ENCODE measurements at places on chromosomes 6 and 20.
A peak's percentile ranks its signal among the peaks of the same experiment; 100 is the strongest.

GRCh38 chr6:30013291-30013922 is 47.7 kb upstream of the POLR1H start:
- DNase-seq, result peak; percentile 7

- DNase-seq, result no peak
These were observed 171.1 kb downstream of the SOD2 start for GRCh38 chr6:159521962-159522361.

DNA sequence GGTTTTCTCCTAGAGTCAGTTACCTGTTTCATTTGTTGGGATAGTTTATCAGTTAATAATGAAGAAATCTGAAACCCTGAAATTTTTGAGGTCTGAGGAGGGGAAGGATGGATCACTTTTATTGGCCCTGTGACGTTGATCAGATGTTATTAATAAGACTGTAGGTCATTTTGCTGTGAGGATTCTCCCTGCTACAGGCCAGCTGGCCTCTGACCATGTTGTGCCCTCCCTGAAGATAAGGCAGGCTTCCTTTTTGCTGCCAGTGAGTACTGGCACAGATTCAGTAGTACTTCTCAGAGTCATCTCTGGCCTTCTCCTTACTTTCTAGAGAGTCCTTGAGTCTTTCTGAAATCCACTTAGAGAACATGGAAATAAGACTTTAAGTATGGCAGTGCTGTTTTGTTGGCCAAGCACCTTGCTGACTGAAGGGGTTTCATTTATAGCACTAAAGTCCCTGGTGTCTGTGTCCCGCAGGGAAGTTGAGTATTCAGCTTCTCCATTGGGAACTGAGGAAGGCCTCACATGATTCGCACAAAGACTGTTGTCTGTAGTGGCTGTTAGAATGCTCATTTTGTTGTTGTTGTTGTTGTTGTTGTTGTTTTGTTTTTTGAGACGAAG is 202.6 kb downstream of the DTNBP1 start:
- no peak for DNase-seq

DNA sequence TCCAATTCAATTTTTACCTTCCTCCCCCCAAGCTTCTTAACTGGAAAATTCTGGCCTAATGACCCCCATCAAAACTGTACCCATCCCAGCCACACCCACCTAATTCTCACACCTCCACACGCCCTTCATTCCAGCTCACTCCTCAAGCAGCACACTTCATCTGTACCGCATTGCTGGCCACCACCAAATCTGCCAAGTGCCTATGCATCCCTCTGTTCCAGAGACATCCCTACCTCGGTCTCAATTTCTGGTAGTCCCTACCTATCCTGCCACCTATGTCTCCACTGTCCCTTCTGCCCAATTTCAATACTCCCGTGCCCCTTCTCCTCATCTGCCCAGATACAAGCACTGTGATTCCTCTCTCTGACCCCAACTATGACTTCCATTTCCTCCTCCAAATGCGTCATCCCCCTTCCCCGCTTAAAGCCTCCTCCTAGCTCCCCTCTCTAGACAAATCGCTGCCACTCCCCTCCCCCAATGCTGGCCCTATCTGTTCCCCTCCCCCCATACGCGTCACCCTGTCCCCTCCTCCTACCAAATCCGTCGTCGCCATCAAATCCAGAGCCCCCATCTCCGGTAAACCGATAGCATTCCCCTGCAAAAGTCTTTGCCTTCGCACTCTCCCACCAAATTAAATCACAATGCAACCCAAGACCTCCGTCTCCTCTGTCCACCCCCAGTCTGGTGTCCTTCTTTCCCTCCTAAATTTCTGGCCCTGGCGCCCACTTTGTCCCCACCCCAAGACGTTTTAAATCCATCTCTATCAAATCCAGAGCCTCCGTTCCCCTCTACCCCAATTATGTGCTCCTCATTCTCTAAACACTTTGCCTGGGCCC is 1.2 kb downstream of the MTCH1 start:
- no peak for DNase-seq

GRCh38 chr6:106908386-106908840 is 66.1 kb downstream of the CD24 start:
- DNase-seq, result no peak

GRCh38 chr6:156760377-156760776 is 16.8 kb upstream of the ARID1B start:
- no peak for DNase-seq

DNA sequence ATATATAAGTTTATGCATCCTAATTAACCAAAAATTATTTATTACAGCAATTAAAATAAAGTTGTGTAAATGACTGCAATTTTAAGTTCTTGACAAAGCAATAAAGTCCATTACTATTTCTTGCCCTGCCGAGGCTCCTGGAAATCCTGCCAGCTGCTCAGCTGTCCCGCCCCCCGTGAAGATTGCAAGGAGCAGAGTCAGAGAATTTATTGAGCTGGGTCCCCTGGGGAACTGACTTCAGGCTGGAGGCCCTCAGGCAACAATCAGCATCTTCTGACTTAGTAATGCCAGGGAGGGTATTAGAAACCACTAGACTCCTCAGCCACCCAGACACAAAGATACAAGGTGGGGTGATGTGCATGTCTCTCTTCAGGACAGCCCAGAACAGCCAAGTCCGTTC is 92.3 kb downstream of the EDN3 start:
- DNase-seq, result no peak

DNA sequence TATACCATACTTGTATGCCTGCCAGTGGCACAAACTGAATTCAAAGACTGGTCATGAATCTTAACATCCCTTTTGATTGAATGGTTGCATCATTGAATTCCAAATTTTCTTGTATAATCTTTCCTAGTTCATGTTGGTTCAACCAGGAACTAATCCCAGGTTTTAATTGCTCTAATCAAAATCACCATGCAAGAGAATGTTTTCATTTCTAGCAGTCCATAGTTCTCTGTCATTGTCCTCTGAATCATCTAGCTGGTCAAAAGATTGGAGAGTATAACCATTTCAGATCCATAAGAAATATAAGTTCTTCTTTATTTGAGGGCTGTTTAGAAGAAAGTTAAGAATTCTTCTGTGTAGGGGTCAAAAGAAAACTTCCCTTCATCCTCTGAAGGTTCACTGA is 57.2 kb downstream of the ZNF292 start:
- no peak for DNase-seq

Measured in NCI-H774 (cell line).